Kidney (tissue), 22 donors: ENCODE measurements at places on chromosomes 6 and 20.

- DNase-seq, result peak; percentile 72
Observed at GRCh38 chr20:49668181-49668877, 45.3 kb downstream of the B4GALT5 start.

DNA sequence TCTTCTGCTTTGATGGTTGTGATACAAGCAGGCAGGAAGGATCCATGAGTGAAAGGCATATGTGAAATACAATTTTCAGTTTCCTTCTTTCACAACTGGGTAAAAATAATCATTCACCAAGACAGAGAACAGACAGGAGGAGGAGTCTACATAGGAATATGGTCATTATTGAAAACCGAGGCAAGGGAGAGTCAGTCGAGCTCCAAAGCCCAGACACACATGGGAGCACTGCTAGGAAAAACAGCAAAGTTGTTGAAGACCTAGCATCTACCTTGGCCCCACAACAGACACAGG is 260.6 kb downstream of the ERMARD start:
- DNase-seq, result no peak

DNA sequence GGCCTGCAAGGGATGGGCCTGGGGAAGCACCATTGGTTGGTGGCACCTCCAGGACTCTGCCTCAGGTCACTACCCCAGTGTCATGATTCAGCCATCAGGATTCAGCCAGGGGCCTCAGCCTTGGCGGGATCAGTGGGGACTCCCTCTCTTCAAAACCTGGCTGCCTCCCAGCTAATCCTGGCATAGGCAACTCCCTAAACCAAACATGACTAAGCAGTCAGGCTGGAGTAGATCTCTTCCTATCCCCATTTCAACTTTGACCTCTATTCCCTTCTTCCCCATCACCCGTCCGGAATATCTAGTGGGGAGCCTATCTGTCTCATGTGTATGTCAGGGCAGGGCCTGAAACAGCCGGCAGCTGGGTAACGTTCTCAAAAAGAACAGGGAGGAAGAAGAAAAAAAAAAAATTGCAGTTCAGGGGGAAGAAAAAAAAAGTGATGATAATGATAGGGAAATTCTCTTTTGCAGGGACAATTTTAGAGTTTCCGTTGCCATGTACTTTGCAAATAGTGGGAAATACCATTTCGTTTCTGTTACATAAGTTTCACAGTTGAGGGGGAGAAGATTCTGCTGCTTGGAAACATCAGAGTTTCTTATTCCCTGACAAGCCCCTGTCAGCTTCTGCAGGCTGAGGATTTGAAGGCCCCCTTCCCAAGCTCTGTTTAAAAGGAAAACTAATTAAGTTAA is 4.1 kb upstream of the PREX1 start:
- no peak for DNase-seq

DNA sequence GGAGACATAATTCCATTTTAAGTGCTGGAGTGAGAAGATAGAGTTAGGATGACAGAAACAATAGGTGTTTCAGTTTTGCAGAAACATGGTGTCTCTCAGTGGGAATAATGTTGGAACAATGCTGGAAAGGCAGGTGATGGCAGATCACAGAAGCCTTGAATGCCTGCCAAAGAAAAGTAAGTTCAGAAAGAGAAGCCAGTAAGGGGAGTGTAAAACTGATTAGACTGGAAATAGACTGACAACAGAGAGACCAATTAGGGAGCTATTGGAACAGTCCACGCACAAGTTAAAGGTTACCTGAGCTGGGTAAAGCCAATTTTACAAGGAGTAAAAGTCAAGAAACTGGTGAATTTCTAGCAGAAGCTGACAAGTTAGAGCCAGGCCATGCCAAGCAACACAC is 142.9 kb downstream of the TFAP2A start:
- DNase-seq, result no peak

- DNase-seq, result no peak
Observed at GRCh38 chr20:46324379-46324778, 16.1 kb upstream of the CDH22 start.

- no peak for DNase-seq
Observed at GRCh38 chr6:130065609-130066156, 47.3 kb downstream of the L3MBTL3 start.

DNA sequence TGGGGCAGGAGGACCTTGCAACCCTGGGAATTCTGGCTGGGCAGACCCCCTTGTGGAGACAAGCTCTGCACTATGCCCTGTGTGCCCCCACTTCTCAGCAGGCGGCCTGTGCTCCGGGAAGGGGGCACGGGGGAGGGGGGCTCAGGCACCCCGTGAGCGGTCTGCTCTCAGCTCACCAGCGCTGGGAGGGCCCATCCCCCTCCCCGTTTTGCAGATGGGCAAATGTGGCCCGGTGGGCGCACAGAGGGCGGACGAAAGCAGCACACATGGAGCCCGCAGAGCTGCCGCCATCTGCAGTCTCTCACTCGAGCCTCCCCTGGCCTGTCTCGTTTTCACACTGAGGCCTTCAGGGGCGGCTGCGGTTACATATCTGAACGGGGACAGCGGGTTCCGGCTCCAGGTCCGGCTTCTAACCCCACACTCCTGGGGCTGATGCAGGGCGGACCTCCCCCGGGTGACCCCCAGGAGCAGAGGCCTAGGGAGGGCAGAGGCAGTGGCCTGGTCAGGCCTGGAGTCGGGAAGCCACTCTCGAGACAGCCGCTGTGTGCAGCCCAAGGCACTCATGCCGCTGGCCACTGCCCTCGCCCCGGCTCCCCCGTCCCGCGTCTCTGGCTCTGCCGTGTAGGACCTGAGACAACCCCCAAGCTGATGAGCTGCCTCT is 13.9 kb downstream of the CHRNA4 start:
- no peak for DNase-seq

- DNase-seq, result no peak
Observed at GRCh38 chr20:53099856-53100255, 127.7 kb downstream of the TSHZ2 start.

DNA sequence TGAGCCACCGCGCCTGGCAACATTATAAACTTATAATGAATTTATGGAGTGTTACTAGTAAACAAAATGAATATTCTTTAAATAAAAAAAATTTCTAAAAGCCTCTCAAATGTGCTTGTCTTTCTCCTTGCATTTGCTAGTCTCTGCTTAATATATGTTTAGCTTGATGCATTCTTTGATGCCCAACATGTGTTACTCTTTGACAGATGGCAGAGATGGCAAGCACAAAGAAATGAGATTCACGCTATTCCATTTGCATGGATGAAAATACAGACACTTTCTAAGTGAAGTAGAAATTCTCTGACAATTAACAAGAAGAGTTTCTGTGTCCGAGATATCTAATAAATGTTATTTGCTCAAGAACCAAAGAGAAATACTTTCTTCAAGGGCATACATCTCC is 30.1 kb downstream of the DCDC2 start:
- DNase-seq, result no peak

GRCh38 chr20:9220874-9221547 is 152.1 kb downstream of the PLCB4 start:
- no peak for DNase-seq

DNA sequence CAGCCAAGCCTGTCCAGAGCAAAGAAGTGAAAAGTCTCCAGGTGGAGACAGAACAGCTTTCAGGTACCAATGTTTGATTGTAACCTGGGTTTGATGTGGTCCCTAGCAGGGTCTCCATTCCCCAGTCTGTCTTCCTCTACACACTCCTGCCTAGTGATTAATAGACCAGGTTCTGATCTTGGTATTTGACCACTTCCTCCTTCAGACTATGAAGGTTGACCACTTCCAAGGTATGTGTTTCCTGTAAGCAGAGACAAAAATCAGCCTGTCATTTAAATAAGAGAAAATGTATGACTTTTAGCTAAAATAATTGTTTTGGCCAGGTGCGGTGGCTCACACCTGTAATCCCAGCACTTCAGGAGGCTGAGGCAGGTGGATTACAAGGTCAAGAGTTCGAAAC is 41.8 kb upstream of the TOP1 start:
- no peak for DNase-seq

GRCh38 chr6:157548635-157549467 is 167.9 kb downstream of the ZDHHC14 start:
- DNase-seq, result no peak

DNA sequence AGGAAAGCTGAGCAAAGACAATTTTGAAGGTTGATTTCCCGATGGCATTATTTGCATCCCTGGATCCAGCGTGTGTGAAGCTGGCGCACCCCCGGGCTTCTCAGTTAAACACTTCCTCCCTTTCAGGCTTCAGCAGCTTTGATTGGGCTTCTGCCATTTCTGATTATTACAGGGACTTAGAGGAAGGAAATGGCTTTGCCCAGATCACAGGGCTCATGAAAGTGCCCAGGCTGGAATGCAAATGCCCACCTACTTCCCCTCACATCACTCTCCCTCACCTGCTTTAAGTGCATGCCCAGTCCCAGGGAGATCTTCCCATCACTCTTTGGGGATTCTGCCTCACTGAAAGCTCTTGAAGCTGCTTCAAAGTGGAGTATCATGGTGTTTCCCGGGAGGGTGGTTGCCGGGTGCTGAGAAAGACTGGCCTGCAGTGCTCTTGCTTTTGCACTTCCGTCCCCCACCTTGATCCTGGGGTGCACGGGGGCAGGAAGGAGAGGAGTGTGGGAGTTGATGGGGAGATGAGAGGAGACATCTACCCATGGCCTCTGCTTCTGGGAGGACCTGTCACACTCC is 28.3 kb downstream of the PHACTR3 start:
- DNase-seq, result peak; percentile 71

- no peak for DNase-seq
Observed at GRCh38 chr6:129516787-129517186, 193.2 kb downstream of the ARHGAP18 start.

GRCh38 chr6:116847227-116847626 is 18.3 kb upstream of the GPRC6A start:
- no peak for DNase-seq

DNA sequence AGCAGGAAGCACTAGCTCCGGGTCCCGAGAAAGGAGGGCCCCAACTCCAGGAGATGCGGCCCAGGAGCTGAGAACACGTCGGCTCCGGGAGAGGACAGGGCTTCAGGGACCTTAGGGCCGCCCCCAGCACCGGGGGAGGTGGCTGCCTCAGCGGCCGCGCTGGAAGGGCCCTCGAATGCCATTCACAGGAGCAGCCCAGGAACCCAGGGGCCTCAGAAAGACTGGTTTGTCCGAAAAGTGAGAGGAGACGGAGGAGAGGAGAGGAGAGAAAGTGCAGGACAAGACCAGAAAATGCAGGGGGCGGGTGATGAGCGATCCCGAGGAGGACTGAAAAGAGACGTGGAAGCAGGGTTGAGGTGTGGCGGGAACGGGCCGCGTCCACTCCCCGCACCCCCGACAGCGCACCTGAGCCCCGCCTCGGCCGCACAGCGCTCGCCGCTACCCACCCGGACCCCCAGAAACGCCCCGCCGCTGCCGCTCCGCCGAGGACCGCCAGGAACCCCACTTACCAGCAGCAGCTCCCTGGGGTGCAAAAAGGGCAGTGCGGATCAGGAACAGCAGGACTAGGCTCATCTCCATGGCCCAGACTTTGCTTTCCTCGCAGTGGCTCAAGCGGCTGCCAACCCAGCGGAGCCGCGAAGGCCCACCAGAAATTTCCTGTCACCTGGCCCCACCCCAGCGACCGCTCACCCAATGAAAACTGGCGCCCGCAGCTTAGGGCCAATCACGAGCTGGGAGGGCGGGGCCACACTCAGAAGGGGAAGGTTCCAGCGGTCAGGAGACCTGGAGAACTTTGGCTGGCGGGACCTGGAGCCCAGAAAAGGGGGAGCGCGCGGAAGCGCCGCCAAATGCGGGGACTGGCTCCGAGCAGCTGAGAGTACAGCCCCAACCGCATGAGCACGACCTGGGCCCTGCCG is 25.4 kb downstream of the HLA-F start:
- peak; percentile 91 for DNase-seq
